Occipital lobe (tissue), 3 donors: ENCODE measurements at places on chromosomes 1 and 21.

DNA sequence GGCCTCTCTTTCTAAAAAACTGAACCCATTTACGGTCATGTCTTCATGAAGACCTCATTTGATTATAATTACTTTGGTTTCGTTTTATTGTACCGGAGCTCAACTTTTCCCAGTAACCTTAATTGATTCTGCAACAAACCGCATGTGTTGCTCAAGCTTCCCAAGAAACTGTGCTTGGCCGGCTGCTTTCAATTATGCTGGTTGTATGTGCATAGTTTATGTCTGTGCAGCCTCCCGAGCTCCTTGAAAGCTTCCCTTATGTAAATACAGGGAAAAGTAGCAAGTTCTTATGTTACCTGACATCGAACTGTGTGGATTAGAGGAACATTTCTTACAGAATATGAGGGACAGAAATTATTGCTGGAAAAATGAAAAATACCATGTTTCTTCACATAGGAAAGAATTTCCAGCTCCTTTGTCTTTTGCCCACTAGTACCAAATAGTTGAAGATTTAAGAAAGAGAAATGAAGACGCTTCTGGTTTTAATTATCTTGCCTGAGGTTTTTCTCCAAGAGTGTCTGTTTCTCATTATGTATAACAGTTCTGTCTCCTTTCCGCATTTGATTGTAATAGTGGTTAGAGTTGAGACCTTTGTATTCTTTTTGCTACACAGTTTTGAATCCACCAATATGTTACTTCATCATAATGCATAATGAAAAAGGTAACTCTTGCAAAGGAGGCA is 2.1 kb downstream of the VCAM1 start:
- no peak for DNase-seq

DNA sequence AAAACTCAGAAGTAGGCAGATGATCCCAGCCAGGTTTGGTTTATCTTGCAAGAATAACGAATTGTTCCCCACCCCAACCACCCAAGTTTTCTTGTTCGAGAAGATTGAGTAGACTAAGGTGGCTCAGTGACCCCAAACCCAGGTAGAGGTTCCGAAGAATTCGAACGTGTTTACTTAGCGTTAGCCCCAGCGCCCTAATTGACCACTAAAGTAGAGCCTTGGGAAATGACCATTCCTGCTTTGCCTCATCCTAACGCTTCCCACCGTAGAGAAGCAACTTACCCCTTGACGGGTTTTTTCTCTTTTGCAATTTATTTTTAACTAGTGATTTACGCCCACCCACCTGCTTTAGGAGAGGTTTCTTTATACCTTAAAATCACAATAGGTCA is 870 bp downstream of the FBXO28 start:
- no peak for DNase-seq

DNA sequence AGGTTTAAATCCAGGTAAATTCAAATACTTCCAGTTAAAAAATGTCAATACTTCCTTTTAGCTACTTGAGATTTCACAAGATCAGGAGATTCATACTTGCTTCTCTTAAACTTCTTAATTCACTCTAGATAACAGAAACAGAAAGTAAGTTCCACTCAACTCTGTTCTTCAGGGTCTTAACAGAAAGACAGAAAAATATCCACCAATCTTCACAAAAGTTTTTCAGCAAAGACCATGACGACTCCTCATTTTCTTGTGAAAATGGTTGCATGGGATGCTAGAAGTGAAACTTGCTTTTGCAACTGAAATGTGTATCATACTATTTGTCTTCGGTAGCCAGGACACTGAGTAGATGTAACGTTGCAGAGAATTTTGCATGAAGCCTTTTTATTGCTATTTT is 12.3 kb upstream of the LRRC8C start:
- no peak for DNase-seq

- no peak for DNase-seq
These were observed 85.0 kb upstream of the KCNJ15 start for GRCh38 chr21:38171723-38172344.

- DNase-seq, result no peak
These were observed 223.8 kb downstream of the KCNH1 start for GRCh38 chr1:210910020-210910575.

DNA sequence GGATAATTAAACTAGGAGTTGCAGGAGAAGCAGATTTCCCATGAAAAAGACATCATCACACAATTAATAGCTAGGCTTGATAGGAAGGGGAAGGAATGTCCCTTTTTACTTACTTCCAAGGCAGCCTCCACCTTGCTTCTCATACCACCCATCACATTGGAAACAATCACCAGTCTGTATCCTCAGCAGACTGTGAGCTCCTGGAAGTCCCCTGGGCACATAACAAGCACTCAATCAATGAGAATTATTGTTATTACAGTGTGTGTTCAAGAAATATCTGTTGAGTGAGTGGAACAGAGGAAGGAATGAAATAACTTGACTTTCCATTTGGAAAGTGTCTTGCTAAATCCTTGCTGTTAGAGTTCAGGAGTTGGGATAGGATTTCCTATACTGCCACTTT is 36.2 kb downstream of the HIVEP3 start:
- no peak for DNase-seq

DNA sequence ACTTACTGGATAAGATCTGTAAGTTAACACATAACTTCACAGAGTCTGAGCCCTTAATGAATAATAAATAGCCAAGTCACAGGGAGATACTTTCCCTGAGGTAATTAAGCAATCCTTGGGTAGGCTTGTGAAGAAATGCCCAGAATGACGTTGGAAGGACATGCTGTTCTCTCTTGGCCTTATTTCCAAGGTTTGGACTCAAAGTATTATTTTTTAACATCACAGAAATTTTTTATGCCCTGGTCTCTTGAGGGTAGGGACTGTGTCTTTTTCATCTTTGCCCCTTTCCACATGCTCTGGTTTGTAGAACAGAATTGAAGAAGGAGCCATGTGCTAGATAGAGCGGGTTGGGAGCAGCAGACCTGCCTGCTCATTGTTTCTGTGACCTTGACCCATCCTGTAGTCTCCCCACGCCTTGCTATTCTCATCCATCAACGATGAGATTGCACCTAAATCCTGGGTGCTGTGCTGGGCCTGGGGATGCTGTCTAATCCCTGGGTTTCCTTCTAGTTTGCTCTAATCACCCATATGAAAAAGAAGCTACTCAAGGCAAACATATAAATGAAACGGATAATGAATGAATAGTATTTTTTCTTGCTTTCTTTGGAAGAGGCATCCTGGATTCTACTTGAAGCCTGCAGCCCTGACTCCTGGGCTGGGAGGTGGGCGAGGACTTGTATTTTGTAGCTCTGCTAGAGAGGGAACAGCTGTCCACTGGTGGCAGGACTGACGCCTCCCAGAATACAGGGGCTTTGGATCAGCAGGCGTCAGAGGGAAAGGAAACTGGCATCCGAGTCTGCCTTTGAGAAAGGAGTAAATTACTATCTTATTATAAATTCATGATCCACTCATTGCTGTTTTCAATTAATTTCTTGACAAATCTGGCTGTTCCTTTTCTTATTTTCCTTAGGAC is 17.5 kb upstream of the LAMTOR5 start:
- no peak for DNase-seq

DNA sequence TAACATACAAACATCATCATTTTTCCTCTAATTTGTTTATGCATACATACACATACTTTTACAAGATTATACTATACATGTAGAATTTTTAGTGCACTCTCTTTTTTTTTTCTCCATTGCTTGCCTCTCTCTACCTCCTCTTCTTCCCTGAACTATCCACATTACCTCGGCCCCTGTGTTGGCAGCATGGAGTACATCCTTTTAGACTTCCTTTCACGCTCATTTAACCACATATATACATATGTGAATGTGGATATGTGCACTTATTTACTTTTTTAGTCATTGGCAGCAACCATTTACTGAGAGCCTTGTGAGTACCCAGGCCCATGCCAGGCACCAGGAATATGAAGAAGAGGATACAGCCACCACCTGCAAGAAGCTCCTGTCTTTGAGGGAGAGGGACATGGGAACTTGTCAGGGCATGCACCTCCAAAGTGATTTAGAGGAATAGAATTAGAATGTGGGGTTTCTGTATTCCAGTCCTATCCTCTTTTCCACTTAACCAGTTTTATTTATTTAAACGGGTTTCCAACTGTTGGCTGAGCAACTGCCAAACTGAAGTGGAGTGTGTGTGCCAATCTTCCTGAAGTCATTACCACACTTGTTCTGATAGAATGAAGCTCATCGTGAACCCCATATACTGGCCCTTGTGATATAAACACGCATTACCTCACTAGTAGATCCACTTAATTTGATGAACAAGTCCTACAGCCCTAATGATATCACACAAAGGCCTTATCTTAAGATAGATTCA is 212.6 kb downstream of the TNR start:
- DNase-seq, result no peak

DNA sequence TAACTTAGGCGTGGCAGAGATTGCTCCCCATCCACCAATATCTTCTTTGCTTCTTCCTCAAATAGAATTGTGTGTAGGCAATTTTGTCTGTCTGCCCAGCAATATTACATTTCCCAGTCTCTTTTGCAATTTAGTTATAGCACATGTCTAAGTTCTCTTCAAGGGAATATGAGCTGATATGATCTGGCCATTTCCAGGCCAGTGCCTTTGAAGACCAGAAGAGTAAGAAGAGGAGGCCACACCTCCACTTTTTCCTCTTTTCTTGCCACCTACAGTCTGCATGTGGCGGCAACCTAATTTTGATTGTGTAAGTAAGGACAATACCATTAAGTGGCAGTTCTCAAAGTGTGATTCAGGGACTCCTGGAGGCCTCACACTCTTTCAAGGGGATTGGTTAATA is 6.3 kb upstream of the RSBN1 start:
- DNase-seq, result no peak

DNA sequence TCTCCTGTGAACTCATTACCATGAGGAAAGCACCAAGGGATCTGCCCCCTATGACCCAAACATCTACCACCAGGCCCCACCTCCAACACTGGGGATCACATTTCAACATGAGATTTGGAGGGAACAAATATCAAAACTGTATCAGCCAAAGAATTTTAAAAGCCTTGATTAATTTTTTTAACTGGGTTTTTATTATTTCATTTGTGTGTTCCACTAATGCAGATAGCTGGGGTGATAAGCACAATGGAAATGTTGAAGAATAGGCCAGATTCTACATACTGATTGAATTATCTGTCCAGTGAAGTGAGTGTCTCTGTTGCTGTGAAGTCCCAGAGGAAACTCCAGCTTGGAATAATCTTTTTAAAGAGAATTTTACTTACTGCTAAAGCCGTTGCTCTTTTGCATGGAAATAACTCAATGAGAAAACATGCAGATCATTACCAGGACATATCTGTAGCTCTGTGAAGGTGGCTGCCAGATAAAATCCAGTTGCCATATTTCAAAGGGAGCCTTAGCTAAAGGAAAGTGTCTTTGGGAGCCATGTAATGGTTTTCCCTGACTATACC is 44.4 kb upstream of the DHCR24 start:
- no peak for DNase-seq

GRCh38 chr1:34582356-34582755 is 172.5 kb upstream of the GJB5 start:
- no peak for DNase-seq

DNA sequence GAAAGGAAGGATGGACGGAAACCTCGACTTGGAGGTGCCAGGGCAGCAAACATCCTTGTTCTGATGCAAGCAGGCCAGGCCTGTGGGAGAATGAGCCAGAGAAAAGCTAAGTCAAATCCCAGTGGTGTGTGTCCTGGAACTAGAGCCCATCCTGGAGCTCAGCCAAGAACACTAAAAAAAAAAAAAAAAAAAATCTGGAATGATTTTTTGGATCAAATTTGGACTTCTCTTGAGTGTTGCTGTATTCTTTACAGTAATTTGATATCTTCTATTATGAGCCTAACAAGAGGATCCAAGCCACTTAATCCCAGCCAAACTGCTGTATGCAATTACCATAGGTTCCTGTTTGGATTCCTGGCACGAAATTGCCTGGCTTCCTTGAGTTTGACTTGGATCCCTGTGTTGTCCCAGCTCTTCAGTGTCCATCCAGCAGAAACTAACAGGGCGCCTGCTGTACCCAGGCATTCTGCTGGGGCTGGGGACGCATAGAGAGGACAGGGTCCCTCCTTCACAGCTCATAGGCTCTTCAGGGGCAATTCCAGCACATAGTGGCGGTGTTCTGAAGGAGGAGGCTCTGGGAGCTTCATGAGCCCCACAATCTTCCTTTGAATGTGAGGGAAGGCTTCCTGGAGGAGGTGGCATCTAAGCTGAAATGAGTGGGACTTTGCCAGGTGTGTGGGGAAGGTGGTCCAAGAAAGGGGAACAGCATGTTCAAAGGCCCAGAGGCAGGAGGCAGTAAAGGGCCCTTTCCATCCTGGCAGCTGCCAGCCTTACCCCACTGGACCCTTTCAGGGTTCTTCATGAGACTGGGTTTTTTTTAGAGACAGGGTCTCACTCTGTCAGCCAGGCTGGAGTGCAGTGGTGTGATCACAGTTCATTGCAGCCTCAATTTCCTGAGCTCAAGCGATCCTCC is 24.7 kb downstream of the EPHX1 start:
- no peak for DNase-seq
